NCI-H69 (cell line): ENCODE measurements at places on chromosomes 12 and 14.
A peak's percentile ranks its signal among the peaks of the same experiment; 100 is the strongest.

- no peak for DNase-seq
Observed at GRCh38 chr12:116591855-116592637, 32.9 kb downstream of the MAP1LC3B2 start.

DNA sequence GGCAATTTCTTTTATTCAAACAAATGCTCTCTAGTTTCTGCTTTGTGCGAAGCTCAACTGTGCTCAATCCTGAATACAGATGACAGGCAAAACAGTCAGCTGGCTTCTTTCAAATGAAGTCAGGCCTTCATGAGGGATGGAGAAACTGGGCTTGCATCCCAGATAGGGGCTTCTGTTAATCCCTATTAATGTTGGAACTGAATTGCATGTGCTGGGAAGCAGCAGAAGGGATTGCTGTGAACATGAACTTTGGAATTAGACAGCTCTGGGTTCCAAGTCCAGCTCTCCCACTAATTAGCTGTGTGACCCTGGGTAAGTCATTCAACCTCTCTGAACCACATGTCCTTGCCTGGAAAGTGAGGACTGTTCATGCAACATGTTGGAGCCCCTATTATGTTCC lies 21.1 kb upstream of the CORO1C start:
- DNase-seq: peak; percentile 24

DNA sequence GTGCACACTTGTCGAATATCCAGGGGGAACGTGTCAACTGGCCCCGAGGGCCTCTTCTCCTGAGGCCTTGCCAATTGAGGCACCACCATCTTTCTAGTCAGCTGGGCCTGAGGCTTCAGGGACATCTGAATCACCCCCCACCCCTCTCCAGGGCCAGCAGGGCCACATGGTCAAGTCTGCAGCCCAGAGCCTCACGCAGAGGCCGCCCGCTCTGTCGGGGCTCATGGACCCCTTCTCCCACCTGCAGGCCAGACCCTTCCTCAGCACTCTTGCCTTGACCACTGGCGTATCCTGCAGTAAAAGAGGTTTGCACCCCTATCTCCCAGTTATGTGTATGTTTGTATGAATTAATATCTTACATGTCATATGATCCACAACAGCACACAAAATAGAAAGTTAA lies 182.3 kb downstream of the CALM1 start:
- DNase-seq: no peak

DNA sequence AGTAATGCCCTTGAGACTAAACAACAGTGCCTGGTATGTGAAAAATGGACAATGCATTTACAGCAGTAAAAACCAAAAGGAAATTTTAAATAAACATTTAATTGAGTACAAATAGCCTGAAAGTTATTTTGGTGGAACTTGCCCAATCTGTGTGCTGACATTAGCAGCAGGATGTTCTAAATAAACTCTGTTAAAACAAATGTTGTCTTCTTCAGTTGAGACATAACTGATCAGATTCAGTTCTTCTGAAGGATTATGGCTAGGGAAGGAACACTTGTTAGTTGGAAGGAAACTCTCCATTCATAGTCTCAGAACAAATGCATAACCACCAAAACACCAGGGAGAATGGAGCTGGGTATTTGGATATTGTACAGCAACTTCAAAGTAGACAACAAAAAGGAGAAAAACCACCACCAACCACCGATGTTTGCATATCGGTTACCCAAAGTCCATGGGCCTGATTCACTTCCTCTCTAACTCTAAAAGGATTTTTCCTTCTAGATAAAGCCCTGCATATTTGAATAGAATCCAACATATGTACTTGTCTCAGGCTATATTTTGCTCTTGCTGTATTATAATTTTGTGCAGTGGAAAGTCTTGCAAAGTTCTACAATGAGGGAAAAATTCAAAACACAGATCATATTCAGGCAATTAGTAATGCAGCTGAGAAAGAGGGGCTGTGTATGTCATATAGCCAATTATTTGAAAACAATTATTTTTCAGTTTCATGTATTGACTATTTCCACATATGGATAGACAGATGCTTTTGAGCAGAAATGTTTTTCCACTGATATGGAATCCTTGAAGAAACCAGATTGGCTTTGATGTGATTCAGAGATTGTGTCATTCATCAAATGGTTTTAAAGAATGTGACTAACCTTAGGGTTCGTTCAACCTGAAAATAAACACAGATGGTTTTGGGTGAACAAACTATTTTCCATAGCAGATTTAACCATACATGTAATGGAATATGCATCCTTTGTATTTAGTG lies 152.2 kb upstream of the BMP4 start:
- DNase-seq: peak; percentile 33

GRCh38 chr14:29814156-29815015 lies 113.3 kb downstream of the PRKD1 start:
- peak; percentile 86 for DNase-seq

DNA sequence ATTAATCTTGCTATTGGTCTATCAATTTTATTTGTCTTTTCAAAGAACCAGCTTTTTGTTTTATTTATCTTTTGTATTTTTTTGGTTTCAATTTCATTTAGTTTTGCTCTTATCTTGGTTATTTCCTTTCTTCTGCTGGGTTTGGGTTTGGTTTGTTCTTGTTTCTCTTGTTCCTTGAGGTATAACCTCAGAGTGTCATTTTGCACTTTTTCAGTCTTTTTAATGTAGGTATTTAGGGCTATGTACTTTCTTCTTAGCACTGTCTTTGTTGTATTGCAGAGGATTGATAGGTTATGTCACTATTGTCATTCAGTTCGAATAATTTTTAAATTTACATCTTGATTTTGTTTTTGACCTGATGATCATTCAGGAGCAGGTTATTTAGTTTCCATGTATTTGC lies 92.7 kb upstream of the DCD start:
- DNase-seq: no peak

DNA sequence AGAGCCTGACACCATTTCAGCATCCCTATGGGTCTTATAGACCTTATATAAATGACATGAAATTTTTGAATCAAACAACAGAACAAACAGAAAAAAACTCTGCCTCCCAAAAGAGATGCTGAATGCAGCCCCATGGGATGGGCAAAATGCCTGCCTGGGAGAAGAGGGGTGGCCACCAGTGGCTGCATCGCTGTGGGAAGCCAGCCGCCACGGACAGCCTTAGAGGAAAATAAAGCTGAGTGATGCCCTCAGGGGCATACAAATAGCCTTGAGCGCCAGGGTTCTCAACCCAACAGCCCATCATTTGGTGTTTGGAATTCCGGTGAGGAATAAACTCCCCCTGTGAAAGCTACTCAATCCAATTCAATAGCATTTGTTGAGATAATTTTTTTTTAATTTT lies 22.9 kb downstream of the SYNE3 start:
- DNase-seq: peak; percentile 70

GRCh38 chr12:111732786-111733185 lies 33.9 kb upstream of the ALDH2 start:
- no peak for DNase-seq

DNA sequence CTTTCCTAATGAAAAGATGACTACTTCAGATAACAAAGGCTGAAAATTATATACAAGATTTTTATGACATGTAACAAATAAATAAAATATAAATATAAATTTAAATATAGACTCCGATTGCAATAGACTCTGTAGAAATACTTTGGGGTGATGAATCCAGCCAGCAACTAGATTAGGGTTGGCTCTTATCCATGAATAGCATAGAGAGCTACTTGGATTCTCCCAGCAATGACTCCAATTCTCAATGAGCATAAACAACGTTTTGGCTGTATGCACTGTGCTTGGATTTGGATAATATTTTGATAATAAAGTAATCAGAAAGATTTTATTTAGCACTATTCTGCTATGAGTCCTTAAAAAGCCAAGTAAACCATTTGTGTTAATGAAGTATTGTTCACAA lies 58.0 kb upstream of the LRFN5 start:
- DNase-seq: no peak
